ENCODE measurements at places on chromosomes 13 and 19.
A peak's percentile ranks its signal among the peaks of the same experiment; 100 is the strongest.

DNA sequence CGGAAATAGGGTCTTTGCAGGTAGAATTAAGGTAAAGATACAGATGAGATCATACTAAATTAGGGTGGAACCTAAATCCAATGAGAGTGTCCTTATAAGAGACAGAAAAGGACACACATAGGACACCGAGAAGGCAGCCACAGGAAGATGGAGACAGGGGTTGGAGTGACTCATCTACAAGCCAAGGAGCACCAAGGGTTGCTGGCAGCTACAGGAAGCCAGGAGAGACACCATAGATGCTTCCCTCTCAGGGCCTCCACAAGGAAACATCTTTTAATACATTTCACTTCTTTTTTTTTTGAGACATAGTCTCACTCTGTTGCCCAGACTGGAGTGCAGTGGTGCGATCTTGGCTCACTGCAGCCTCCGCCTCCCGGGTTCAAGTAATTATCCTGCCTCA is 10.1 kb downstream of the TMEM143 start:
- DNase-seq, result no peak

DNA sequence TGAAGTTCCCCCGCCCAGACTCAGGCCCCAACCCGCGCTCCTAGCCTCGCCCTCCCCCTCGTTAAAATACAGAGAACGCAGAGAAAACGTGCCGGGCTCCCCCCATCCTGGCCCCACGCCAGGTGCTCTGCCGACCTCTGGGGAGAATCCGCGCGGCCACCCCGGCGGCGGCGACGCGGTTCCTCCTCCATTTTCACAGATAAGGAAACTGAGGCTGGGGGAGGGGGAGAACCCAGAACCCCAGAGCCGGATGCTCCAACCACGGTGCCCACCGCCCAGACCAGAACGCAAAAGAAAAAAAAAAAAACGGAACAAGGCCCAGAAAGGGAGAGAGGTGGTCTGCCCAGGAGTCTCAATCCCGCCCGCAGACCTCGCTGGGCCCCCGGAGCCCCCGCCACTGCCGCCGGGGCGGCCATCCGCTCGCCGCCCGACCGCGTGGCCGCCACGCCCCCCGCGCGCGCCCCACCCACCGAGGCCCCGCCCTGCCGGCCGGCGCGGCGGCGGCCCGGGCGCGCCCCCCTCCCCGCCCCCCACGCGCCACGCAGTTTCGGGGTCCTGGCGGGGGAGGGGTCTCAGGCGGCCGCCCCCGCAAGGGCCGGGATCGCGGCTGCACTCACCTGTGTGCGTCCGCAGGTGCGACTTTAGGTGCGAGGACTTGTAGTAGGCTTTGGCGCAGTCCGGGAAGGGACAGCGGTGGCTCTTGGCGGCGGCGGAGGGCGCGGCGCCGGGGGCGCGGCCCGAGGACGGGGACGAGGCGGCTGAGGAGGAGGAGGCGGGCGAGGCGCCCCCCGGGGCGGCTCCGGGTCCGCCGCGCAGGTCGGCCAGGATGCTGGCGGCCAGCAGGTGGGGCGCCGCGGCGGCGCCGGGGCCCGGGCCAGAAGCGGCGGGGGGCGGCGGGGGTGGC is 703 bp downstream of the KLF16 start:
- DNase-seq, result no peak

- DNase-seq, result peak; percentile 40
Observed at GRCh38 chr13:21326155-21327031, 132.7 kb downstream of the ZDHHC20 start.

- DNase-seq, result no peak
Observed at GRCh38 chr19:21317821-21318220, 11.4 kb downstream of the ZNF708 start.

- DNase-seq, result no peak
Observed at GRCh38 chr13:88919970-88920628, 1248.9 kb downstream of the SLITRK5 start.

GRCh38 chr19:38265921-38266429 is 1.6 kb downstream of the SPINT2 start:
- DNase-seq, result no peak

DNA sequence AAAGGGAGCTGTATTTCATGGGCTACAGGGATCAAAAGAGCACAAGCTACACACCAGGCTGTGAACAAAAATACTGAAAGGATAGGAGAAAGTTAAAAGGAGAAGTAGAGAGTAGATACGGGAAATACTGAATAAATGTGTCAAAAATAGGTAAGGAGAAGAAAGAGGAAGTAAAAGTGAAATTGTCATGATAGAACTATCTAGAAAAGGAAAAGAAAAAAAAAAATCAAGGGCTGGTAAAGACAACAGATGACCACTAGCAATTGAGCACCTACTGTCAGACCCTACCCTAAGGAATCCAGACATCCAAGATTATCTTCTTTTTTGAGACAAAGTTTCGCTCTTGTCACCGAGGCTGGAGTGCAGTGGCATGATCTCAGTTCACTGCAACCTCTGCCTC is 4.8 kb downstream of the RUBCNL start:
- DNase-seq, result no peak

GRCh38 chr19:18292810-18293641 is 11.6 kb upstream of the JUND start:
- DNase-seq, result no peak

Measured in retinal pigment epithelial cell (primary cell).